ENCODE measurements at places on chromosomes 6 and 20. TPM values are rescaled to one million over a fixed set of nuclear protein-coding genes. Genes with fewer than 3 reads are reported as not detected.
A peak's percentile ranks its signal among the peaks of the same experiment; 100 is the strongest.

GRCh38 chr20:37260923-37261322 lies 691 bp downstream of the GHRH start:
- DNase-seq: no peak

DNA sequence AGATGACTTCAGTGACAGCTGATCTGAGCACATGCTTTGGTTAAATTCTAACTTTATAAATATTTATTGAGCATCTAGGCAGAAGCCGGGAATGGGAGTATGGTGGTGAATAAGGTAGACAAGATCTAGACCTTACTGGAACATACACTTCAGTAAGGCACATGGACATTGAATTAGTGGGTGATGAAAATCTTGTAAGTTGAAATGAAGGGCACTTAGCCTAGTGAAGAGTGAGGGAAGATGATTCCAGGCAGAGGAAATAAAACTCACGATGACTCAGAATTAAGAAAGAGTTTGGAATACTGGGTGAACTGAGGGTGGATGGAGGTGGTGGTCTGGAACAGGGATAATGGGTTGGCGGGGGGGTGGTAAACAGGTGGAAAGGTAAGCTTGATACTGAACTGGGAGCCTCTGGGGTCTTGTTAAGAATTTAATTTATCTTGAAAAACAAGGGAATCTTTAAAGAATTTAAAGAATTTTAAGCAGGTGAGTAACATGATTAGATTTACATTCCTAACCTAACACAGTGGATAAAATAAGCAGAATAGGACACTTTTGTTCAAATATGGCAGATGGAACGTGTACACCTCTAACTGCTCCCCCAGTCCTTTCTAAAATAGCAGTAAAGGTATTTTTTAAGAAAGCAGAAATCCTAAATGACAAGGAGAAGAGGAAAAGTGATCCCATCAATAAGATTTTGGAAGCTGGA lies 75.2 kb upstream of the ARHGAP18 start:
- peak; percentile 17 for DNase-seq

DNA sequence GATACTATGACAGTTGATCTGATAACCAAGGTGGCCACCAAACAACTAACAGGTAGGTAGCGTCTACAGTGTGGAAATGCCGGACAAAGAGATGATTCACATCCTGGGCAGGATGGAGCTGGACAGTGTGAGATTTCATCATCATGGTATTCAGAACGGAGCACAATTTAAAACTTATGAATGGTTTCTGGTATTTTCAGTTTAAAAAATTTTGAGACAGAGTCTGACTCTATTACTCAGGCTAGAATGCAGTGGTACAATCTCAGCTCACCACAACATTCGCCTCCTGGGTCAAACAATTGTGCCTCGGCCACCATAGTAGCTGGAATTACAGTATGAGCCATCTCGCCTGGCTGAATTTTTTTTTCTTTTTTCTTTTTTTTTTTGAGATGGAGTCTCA lies 43.8 kb downstream of the CEP57L1 start:
- DNase-seq: peak; percentile 41

DNA sequence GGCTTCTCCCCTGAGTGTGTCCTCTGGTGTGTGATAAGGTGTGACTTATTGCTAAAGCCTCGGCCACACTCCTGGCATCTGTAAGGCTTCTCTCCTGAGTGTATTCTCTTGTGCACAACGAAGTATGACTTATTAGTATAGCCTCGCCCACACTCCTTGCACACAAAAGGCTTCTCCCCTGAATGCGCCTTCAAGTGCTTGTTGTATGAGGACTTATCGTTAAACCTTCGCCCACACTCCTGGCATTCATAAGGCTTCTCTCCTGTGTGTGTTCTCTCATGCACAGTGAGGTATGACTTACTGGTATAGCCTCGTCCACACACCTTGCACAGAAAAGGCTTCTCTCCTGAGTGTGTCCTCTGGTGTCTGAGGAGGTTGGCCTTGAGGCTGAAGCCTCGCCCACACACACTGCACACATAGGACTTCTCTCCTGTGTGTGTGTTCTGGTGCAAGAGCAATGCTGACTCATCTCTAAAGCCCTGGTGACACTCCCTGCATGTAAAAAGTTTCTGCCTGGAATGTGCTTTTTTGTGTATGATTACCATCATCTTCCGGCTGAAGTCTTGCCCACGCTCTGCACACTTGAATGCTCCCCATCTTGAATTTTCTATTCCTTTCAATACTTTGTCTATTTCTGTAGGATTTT lies 20.4 kb downstream of the ZNF337 start:
- peak; percentile 84 for DNase-seq

DNA sequence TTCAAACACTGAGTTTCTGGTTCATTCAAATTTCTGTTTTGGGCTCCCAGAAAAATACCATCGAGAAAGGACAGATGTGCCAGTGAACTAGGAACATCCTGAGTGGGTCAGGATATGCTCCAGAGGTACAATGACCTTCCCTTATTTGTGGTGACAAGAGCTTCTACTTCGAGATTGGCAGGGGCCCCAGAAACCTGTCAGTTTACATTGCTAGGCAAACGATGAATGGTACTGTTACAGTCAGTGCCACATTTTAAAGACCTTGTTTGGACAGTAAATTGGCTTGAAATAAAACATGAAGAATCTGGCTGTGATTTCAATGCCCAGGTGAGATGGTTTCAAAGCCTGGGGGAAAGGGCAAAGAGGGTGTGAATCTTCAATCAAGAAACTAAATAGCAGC lies 454.5 kb upstream of the ID4 start:
- DNase-seq: no peak

- no peak for DNase-seq
Observed at GRCh38 chr6:136859430-136859829, 37.0 kb downstream of the PEX7 start.

GRCh38 chr20:41038878-41039404 lies 10.3 kb downstream of the TOP1 start:
- DNase-seq: no peak

- no peak for DNase-seq
Observed at GRCh38 chr20:33277471-33278441, 5.3 kb upstream of the BPIFB1 start.

DNA sequence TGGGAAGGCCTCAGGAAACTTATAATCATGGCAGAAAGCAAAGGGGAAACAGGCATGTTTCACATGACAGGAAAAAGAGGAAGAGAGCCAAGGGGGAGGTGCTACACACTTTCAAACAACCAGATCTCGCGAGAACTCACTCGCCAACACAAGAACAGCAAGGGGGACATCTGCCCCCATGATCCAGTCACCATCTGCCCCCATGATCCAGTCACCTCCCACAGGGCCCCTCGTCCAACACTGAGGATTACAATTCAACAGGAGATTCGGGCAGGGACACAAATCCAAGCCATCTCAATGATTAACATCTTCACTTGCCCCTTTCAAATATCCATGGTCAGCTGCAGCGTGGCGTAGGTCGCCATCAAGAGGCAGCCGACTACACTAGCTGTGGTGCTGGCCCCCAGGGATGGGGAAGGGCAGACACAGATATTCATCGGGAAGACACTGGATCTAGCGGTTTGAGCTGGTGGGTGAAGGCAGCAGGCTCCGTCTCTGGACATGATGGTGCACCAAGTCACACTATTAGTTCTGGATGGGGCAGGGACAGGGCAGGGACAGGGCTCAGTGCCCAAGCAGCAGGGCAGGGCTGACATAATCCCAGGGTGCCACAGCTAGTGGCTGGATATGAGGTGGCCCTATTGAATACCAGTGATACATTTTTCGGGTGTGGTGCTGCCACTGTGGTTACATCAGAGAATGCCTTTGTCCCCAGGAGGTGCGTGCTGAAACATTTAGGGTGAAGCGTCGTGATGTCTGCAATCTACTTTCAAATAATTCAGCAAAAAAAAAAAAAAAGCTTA lies 31.6 kb downstream of the TUBB2B start:
- DNase-seq: no peak

DNA sequence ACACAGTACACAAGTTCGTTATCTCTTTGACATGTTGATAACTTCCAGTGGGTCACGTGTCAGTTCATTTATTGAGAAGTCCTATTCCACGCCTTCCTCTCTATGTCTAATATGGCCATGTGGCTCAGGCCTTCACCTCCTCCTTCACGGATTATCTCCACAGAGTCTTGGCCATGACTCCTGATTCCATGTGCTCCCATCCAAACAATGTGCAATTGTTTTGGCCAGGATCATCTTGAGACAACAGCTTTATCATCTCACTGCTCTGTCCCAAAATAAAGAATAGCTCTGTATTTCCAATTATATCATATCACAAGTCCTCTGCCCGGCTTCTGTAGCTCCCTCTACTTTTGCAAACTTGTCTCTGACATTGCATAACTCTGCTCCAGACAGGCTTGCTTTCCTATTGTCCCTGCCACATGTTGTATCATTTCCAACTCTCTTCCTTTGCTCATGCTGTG lies 11.1 kb upstream of the TXNDC5 start:
- DNase-seq: no peak

DNA sequence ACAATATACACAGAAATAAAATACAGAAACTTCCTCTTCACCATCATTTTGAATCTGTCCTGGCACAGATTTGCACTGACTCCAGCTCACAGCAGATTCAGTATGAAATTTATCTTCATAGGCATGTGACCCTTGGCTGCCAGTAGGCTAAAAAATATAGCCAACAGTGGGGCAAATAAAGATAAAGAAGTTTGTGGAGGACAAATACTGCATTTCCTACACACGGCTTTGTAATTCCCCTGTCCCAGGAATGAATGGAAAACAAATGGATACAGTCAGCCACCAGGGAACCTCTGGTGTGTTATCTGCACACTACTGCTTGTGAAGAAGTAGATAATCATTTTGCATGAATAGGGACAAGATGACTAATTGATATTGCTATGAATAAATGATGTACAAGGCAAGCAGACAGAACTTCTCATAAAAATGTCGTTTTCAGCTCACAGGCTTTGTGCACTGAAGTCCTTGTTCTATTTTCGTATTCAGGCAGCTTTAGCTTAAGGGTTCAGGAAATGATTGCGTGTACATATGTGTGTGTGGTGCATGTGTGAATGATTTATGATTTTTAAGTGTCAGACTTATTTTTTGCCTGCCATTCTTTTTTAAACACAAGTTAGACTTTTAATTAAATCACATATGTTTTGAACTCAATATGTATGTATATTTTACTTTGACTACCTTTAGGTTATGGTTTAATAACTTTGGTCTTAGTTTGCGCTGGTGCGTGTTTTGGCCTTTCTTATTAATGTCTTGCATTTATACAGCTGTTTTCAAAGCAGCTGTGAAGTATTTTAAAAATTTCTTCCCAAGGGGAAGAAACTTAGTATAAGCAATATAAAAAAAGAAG lies 543.8 kb upstream of the JAG1 start:
- no peak for DNase-seq

DNA sequence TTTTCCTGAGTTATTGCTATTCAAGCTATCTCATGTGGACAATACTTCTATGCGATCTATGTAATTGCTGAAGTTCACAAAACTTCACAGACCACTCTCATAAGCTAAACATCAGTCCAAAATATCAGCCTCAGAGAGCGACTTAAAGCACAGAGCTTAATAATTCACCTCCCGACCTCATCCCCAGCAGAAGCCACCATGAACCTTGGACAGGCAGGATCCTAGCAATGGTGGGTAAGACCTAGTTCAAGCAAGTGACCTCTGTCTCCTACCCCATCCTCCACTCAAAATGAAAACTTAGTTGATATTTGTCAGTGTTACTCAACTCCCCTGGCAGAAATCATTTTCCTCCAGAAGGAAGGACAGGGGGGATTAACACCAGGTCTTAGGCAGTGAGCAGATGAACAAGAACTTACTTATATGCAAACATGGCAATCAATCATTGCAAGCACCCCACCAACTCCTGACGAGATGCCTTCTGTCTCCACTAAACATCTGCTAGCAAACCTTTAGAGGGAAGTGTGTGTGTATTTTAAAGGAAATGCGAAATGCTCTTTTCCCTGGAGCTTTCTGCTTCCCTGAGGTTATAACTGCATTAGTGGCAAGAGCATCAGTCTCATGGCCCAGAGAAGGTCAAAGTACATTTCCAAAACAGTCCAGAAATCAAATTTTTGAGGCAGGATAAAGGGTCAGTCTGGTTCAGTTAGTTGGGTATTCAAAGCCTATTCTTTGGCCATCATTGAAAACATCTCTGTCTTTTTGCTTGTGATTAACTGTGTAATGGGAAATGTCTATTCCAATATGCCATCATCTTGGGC lies 90.0 kb downstream of the SLC22A23 start:
- DNase-seq: no peak

GRCh38 chr20:63051911-63052310 lies 45.1 kb upstream of the BHLHE23 start:
- no peak for DNase-seq

- no peak for DNase-seq
Observed at GRCh38 chr6:37149745-37150144, 20.2 kb upstream of the PIM1 start.

DNA sequence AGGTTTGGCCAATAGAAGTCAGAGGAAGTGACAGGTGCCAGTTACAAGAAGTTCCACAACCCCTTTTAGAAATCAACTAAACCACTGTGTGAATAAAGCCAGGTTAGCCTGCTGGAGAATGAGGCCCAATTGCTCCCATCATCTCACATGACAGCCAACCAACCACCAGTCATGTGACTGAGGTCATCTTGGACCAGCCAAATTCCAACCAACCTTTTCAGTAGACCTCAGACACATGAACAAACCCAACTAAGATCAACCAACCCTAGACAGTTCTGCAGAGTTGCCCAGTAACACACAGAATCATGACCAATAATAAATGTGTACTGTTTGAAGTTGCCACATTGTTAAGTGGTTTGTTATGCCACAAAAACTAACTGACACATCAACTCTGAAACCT lies 44.6 kb upstream of the GGTLC1 start:
- DNase-seq: no peak

The TXNDC5 gene
- total RNA-seq: 226 TPM

The LY6G6F gene
- total RNA-seq: not detected

The SIRPB1 gene
- 0.29 TPM for total RNA-seq

The SPATS1 gene
- total RNA-seq: not detected
